Stimulated activated CD8-positive, alpha-beta memory T cell treated with anti-CD3 and anti-CD28 coated beads, Interleukin-4, amount 100 ng/mL, for 24 hours (primary cell): ENCODE measurements at places on chromosomes 2 and 18.

DNA sequence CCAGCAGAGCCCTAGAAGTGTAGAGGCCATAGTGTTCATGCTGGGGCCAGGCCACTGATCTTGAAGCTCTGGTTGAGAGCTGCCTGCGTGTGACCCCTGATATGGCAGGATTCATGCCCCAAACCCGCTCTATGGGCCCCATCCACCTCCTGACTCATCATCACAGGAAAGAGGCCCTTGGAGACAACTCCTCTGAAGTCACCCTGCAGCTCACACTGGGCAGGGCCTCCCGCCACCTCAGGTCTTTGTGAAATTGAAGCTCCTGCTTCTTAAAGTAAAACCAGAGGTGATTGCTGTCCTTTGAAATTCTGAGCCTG is 12.0 kb upstream of the TUBB6 start:
- no peak for DNase-seq

DNA sequence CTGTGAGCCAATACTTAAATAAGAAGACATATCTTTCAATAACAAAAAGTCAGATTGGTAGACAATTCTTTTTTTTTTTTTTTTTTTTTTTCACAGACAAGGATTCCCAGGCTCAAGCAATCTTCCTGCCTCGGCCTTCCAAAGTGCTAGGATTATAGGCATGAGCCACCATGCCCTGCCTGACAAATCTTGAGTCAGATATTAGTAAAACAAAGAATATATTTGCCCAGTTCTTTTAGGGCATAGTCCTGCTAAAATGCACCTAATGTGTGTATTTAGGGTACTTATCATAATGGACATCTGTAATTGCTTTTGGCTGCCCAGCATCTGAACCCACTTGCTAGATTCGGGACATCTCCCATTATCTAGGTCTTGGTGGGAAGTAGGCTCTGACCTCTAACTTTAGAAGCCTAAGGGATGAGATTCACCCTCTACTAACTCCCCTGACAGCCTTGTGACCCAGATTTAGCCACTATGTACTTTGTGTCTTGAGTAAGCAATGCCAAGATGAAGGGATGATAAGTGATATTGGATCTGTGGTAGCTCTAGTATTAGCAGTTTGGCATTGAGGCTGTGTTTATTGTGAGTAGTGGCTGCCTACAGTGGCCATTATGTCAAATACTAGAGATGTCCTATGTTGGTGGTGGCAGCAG is 18.5 kb upstream of the PSME4 start:
- no peak for DNase-seq

DNA sequence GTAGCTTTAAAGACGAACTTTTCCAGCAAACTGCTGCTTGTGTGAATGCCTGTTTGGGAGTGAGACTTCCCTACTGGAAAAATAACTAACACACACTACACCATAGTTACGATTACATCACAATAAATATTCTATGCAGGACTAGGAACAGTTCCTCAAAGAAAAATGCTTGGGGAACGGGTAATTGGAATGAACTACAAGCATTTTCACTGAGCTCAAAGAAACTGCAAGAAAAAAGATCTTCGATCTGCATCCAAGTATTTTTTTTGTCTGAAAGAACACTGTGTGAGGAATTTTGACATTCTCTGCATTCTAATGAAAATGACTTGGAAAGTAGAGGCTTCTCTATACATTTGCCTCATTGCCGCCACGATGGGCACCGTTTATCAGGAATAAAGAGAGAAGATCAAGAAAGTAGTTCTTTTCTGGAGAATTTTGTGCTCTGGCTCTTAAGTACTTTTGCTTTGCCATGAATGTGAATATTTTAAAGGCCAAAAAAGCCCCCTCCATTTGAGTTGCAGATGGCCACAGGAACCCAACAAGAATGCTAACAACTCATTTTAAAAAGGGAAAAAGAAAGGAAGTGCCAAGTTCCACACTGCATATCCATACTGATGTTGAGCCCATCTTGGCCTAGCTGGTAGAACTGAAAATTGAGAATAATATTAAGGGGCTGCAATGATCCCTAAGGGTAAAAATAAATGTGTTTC is 13.6 kb downstream of the LYPD1 start:
- no peak for DNase-seq

GRCh38 chr2:9347411-9347881 is 75.9 kb downstream of the ITGB1BP1 start:
- no peak for DNase-seq

- DNase-seq, result no peak
Observed at GRCh38 chr18:12819841-12820240, 64.2 kb downstream of the PTPN2 start.

DNA sequence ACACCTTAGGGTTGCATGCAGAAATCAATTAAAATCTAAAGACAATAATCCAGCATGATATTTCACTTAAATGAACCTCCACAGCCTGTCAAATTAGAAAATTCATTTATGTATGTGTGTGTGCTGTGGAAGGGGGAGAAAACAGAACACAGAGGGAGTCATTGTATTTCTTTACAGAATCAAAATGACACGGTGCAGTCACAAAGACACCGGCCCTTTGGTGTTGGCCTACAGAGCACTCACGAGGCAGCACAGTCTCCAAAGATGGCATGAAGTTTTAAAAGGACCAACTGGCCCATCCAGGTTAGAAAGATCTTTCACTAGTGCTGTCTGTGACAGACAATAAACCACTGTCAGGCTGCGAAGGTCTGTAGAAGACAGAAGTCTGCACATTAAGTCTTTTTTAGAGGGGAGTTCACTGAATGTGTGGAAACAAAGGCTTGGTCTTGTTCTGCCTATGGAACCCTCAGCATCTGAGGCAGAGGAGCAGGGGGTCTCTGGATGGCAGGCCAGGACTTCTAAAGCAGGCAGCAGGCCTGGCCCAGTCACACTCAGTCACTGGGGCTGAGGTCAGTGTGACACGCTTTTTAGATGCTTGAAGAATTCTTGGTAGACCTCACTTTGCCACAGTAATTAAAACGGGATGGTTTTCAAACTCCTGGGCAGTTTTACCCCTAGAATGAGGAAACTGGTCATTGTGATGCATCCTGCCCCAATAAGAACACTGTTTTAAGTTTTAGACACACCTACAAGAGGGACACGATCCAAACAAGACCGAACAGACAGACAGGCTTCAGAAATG is 184.9 kb downstream of the AFF3 start:
- no peak for DNase-seq

DNA sequence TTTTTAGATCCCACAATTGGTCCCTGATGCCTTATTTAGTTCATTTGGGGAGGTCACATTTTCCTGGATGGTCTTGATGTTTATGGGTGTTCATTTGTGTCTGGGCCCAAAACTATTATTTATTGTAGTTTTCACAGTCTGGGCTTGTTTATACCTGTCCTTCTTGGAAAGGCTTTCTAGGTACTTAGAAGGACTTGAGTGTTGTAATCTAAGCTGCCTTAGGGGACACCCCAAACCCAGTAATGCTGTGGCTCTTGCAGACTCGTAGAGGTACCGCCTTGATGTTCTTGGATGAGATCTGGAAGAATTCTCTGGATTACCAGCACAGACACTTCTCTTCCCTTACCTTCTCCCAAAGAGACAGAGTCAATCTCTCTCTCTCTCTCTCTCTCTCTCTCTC is 25.0 kb upstream of the ITSN2 start:
- no peak for DNase-seq

- DNase-seq, result no peak
Observed at GRCh38 chr18:7221424-7222155, 9.3 kb upstream of the LRRC30 start.

- no peak for DNase-seq
Observed at GRCh38 chr2:71832844-71833243, 314.8 kb downstream of the CYP26B1 start.

DNA sequence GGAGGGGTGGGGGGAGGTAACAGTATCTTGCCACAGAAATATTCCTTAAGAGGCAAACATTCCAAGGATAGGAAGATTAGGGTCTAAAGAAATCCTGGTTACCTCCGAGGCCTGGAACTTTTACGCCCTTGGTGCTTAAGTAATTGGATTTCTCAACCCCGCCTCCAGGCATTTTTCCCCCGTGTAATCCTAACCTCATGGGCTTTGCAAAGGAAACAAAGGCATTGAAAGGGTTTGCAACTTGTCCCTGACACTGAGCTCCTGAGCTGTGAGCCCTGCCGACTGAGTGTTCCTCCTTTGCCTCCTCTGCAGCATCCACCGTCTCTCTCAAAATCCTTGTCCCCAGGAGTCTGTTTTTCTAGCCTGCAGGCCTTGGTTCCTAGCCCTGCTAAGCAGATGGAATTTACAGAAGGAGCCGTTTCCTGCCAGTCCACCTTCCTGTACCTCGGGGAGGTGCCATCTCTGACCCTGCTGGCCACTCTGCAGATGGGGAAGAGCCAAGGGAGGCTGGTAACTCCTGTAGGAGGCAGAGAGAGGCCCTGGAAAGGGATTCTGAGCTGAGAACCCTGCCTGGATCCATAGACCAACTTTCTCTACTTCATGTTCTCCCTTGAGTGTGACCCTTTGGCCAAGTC is 24.2 kb downstream of the TET3 start:
- no peak for DNase-seq

- no peak for DNase-seq
Observed at GRCh38 chr2:110219496-110220189, 7.3 kb upstream of the MTLN start.
